ENCODE measurements at places on chromosomes 16 and 17.

DNA sequence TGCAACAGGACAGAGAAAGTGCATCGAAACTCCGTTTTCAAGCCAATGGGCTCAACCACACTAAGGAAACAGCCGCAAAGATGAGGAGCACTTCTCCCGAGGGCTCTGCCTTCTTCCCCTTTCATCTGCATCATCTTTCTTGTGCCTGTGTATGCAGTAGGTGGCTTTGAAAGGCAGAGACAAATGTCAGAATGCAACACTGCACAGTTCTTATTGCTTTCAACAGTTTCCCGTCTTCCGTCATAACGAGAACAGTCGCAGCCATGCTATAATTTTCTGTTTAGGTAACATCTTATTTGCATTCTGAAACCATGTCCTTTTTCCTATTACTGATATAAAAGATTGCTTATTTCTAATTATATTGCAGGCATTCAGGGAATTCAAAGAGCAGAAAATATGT is 205.2 kb downstream of the SLC39A11 start:
- no peak for DNase-seq

DNA sequence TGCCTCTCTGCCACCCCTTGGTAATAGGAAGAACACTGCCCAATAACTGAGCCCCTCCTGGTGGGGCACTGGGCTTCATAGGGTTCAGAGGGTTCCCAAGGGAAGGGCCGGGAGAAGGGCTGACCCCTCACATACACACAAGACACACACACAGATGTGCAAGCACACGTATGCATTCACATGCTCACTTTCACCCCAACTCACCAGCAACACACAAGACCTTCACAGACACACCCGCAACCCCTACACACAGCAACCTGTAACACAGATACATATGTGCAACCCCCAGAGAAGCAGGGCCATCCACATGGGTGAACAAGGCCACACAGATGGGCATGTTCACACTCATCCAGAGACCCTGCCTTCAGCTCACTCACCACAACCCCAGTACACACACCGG is 225.1 kb downstream of the ZNF423 start:
- peak; percentile 67 for DNase-seq

DNA sequence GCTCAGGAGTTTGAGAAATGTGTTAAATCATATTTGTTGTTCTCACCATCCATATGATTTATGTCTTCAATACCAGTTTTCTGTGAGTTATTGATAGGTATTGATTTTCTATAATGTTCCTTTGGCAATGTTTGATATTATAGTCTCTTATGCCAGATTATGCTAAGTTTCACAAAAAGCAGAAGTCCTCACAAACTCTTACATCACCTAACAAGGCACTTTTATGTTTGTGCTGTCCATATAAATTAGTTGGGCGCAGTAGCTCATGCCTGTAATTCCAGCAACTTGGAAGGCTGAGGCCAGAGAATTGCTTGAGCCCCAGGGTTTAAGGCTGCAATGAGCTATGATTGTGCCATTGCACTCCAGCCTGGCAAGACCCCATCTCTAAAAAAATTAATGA is 12.6 kb upstream of the UQCRC2 start:
- no peak for DNase-seq

DNA sequence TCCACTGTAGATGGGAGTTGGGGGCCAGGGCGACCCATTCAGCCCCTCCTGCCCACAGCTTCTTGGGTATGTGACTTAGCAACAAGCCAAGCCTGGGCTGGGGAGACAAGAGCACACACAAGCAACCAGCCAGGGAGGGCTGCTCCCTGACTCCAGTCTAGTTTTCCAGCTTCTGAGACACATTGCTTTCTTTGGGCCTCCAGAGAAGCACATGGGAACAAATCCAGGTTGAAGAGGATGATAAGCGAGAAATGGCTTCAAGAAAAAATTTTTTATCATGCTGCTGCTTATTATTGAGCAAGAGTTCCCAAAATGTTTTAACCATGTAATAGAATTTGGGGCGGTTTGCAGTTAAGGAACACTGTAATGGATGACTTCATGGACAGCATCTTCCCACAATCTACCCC is 173.7 kb downstream of the SOX9 start:
- DNase-seq = no peak

GRCh38 chr16:56019274-56019673 is 144.1 kb upstream of the CES5A start:
- DNase-seq = no peak

All from vagina (tissue), 2 donors.